Fibroblast of villous mesenchyme (primary cell): ENCODE measurements at places on chromosomes 3 and 15. TPM values are rescaled to one million over a fixed set of nuclear protein-coding genes. Genes with fewer than 3 reads are reported as not detected.

PLCH1 gene
- 11.7 and 14.2 TPM in 2 replicates for total RNA-seq

MUC4 gene
- total RNA-seq = not detected in 2 replicates

ECE2 gene
- not detected in 2 replicates for total RNA-seq

CCDC54 gene
- total RNA-seq = not detected in 2 replicates

TMC3 gene
- not detected in 2 replicates for total RNA-seq

OIP5 gene
- 2.6 and 8.6 TPM in 2 replicates for total RNA-seq

CYP1A2 gene
- total RNA-seq = not detected in 2 replicates

PLCB2 gene
- 0.43 and 0.64 TPM in 2 replicates for total RNA-seq

ABCC5 gene
- 13.2 and 23.3 TPM in 2 replicates for total RNA-seq

TMCO5A gene
- total RNA-seq = not detected in 2 replicates

NAALADL2 gene
- 13.4 and 16.4 TPM in 2 replicates for total RNA-seq

C2CD4A gene
- not detected in 2 replicates for total RNA-seq

SLC30A4 gene
- total RNA-seq = 11.9 and 16.0 TPM in 2 replicates

ZMYND10 gene
- total RNA-seq = 0.97 and 1.3 TPM in 2 replicates

TLNRD1 gene
- 13.4 and 15.8 TPM in 2 replicates for total RNA-seq
